Occipital lobe (tissue), 3 donors: ENCODE measurements at places on chromosomes 12 and 14. TPM values are rescaled to one million over a fixed set of nuclear protein-coding genes. Genes with fewer than 3 reads are reported as not detected.

Gene ZNF385A
- total RNA-seq = 1.1 TPM

Gene GNB3
- total RNA-seq = 0.94 TPM

Gene OAS2
- 2.0 TPM for total RNA-seq

Gene KRT77
- not detected for total RNA-seq

Gene DBX2
- total RNA-seq = 1.6 TPM

Gene VWF
- 9.7 TPM for total RNA-seq

Gene DIABLO
- 35.7 TPM for total RNA-seq

Gene CACNA1C
- 21.4 TPM for total RNA-seq

Gene SLC6A13
- total RNA-seq = 10.0 TPM

Gene PROX2
- total RNA-seq = not detected

Gene PRH1
- 95.9 TPM for total RNA-seq

Gene ADAM20
- total RNA-seq = 2.5 TPM

Gene DNAI7
- total RNA-seq = 3.4 TPM

Gene ESPL1
- total RNA-seq = 1.7 TPM

Gene RPL10L
- not detected for total RNA-seq

Gene NTN4
- 44.3 TPM for total RNA-seq

Gene GPR137C
- 27.8 TPM for total RNA-seq

Gene CLEC2B
- total RNA-seq = 2.7 TPM

Gene FZD10
- total RNA-seq = 0.16 TPM

Gene RAD52
- total RNA-seq = 16.7 TPM

Gene CCDC177
- total RNA-seq = 6.9 TPM
